Stimulated activated CD4-positive, alpha-beta T cell treated with anti-CD3 and anti-CD28 coated beads, Interleukin-1b, Interleukin-23, amount 100 ng/mL, for 1 hour (primary cell): ENCODE measurements at places on chromosomes 3 and 15.

GRCh38 chr3:146503461-146504202, 34.3 kb upstream of the PLSCR2 start:
- DNase-seq: no peak

GRCh38 chr3:150681057-150681456, 22.7 kb downstream of the ERICH6 start:
- DNase-seq: no peak

- DNase-seq: no peak
Measured at GRCh38 chr3:110743202-110743601, 328.4 kb upstream of the NECTIN3 start.

DNA sequence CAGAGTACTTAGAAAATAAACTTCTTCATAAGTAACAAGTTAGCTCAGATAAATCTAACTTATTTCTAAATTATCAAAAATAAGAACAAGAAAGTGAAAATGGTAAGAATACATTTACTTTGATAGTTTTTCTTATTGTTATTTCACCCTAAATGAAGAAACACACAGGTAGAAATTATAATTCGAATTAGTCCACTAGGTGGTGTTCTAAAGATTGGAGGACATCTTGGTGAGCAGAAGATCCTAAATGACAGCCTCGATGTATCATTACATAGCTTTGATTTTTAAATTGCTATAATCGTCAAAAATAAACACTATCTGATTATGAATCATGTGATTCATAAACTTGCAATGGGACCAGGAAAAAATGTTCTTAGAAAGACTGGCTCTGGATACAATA, 280.8 kb upstream of the UBE2E2 start:
- DNase-seq: no peak

DNA sequence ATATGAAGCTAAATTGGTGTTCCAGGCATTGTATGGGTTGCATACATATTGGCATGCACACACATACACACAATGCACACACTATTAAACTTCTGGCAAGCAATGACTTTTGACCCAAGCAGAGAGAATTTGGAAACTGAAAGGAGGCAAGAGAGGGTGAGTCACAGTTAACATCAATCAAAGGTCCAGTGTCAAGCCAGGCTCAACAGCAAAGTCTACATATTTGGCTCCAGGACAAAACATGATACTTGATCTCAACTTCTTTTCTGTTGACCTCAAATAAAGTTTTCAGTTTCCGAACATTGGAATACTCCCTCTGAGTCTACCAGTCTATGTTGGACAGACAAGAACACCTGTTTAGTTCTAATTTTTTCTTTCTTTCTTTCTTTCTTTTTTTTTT, 28.3 kb downstream of the IL12A start:
- no peak for DNase-seq
